ENCODE measurements at places on chromosomes 5 and 9. TPM values are rescaled to one million over a fixed set of nuclear protein-coding genes. Genes with fewer than 3 reads are reported as not detected.

EGFLAM gene
- not detected for polyA plus RNA-seq

CD180 gene
- polyA plus RNA-seq: not detected

CNTNAP3 gene
- 0.73 TPM for polyA plus RNA-seq

CPEB4 gene
- polyA plus RNA-seq: 74.1 TPM

SLC34A1 gene
- polyA plus RNA-seq: not detected

ZDHHC11B gene
- polyA plus RNA-seq: 5.4 TPM

OBP2B gene
- polyA plus RNA-seq: not detected

TSLP gene
- polyA plus RNA-seq: not detected

PAEP gene
- polyA plus RNA-seq: not detected

MYMK gene
- polyA plus RNA-seq: not detected

PPP3R2 gene
- 0.31 TPM for polyA plus RNA-seq

PCDHB3 gene
- polyA plus RNA-seq: 3.7 TPM

TLX3 gene
- polyA plus RNA-seq: not detected

ADAMTS19 gene
- 0.53 TPM for polyA plus RNA-seq

Data from Purkinje cell (primary cell).